ENCODE measurements at places on chromosomes 3 and 15. TPM values are rescaled to one million over a fixed set of nuclear protein-coding genes. Genes with fewer than 3 reads are reported as not detected.

EPHA3 gene
- total RNA-seq, result not detected

- no peaks in the 10 kb centered on the region for H3K4me1 ChIP-seq
- no peaks in the 10 kb centered on the region for H3K36me3 ChIP-seq
- no peak overlapping the region for H3K27ac ChIP-seq
- H3K4me3 ChIP-seq, result no peak overlapping the region
Measured at GRCh38 chr3:138850151-138850550, 15.4 kb upstream of the PIK3CB start.

DNA sequence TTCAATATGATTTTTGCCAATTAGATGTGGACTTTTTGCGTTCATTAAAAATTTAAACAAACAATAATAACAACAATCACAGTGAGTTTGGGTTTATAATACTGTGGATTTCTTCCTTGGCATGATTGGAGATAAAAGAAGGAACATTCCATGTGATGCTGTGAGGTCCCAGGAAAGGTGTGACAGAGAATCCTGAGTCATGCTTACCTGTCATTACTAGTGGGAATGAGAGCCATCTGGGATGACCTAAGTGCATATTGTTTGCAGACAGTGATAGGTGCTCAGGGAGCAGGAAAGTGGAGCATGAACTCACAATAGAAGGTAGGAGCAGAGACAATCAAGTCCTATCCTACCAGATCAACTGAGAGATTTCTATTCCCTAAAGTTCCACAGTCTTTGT is 766.5 kb upstream of the CFAP20DC start:
- no peaks in the 10 kb centered on the region for H3K27me3 ChIP-seq
- DNase-seq, result no peak
- H3K27ac ChIP-seq, result no peak overlapping the region
- no peaks in the 10 kb centered on the region for H3K36me3 ChIP-seq

- H3K36me3 ChIP-seq, result no peaks in the 10 kb centered on the region
- H3K27me3 ChIP-seq, result no peaks in the 10 kb centered on the region
- no peak for DNase-seq
- H3K27ac ChIP-seq, result no peak overlapping the region
Measured at GRCh38 chr3:197021231-197021630, 8.4 kb downstream of the MELTF start.

DNA sequence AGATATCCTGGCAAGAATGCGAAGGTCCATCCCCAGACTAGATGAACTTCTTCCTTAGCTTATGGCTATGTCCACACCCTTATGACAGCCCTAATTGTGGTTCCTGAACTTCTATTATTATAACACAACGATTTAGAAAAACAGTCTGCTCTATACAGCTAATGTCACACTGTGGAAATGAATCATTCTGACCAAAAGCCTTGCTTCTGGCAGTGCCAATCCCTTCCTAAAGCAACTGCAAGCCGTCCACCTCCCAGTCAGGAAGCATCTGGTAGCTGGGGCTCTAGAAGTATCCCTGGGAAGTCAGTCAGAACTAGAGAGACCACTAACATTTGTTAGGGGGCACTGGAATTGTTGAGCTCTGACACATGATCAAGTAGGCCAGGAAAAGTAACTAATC is 45.0 kb downstream of the MYO5A start:
- H3K27ac ChIP-seq, result no peak overlapping the region
- H3K36me3 ChIP-seq, result no peaks in the 10 kb centered on the region
- H3K27me3 ChIP-seq, result no peaks in the 10 kb centered on the region

GRCh38 chr15:69546182-69546581 is 93.6 kb downstream of the RPLP1 start:
- H3K36me3 ChIP-seq, result no peaks in the 10 kb centered on the region
- no peak for DNase-seq
- no peak overlapping the region for H3K27ac ChIP-seq
- H3K4me1 ChIP-seq, result no peaks in the 10 kb centered on the region
- no peaks in the 10 kb centered on the region for H3K27me3 ChIP-seq
- no peak overlapping the region for H3K4me3 ChIP-seq

LSAMP gene
- 6.3 TPM for total RNA-seq

CELSR3 gene
- 5.4 TPM for total RNA-seq

GASK1A gene
- total RNA-seq, result 4.6 TPM

EOGT gene
- 12.0 TPM for total RNA-seq

- H3K27me3 ChIP-seq, result no peaks in the 10 kb centered on the region
- peak overlapping the region; percentile 96 for H3K4me3 ChIP-seq
- H3K36me3 ChIP-seq, result no peaks in the 10 kb centered on the region
Measured at GRCh38 chr3:58334013-58334321, 1.3 kb downstream of the PXK start.

GRCh38 chr15:92011611-92012367 is 158.3 kb downstream of the SLCO3A1 start:
- H3K4me3 ChIP-seq, result no peak overlapping the region
- no peak overlapping the region for H3K27ac ChIP-seq
- DNase-seq, result no peak
- no peaks in the 10 kb centered on the region for H3K4me1 ChIP-seq
- no peaks in the 10 kb centered on the region for H3K36me3 ChIP-seq

PEX5L gene
- total RNA-seq, result not detected

XCR1 gene
- total RNA-seq, result 0.14 TPM

DNA sequence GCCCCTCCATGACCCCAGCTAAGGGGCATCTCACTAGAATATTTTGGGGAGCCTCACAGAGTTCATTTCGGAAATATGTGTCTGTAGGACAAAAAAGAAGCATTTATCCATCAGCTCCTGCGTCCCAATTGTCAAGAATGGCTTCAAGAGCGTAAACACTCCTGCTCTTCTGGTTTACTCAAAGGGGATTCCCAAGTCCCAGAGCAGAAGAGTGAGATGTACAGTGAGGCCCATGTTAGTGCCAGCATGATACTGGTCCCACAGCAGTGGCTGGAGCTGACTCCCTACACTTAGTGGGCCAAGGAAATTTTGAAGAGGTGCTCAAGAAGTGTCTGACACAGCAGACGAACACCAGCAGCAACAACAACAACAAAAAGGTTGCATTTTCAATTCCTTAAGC is 34.9 kb upstream of the ARL8B start:
- DNase-seq, result no peak
- H3K4me1 ChIP-seq, result no peaks in the 10 kb centered on the region
- H3K27ac ChIP-seq, result no peak overlapping the region
- H3K36me3 ChIP-seq, result no peaks in the 10 kb centered on the region
- H3K4me3 ChIP-seq, result no peak overlapping the region
- no peaks in the 10 kb centered on the region for H3K27me3 ChIP-seq

ISLR gene
- 27.2 TPM for total RNA-seq

Measured in transverse colon (tissue), 4 donors.